Activated CD4-positive, alpha-beta T cell treated with anti-CD3 and anti-CD28 coated beads, Interleukin-10, Interleukin-2, amounts not matched to agents 100 ng/mL and 50 ng/mL, durations not matched to agents 16 hours and 8 hours (primary cell): ENCODE measurements at places on chromosomes 2 and 18.

DNA sequence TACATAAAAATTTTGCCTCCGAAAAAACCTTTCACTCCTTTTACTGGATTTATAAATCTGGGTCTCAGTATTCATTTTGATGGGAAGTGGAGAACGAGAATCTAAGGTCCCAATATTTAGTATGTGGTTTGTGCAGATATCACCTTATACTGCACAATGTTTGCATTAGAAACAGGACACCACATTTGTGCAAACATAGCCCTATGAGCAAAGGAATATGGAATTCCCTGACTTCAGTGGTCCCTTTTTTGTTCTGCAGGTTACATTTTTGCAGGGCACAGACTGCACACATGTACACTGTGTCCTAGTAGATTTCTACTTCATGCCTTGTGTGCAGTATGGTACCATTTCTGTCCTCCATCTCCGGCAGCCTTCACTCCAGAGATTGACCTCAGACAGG, 130.0 kb downstream of the CDH19 start:
- no peak for DNase-seq

GRCh38 chr18:47149457-47150028, 757 bp downstream of the HDHD2 start:
- DNase-seq = no peak

GRCh38 chr18:70181015-70181414, 24.5 kb downstream of the RTTN start:
- DNase-seq = no peak

DNA sequence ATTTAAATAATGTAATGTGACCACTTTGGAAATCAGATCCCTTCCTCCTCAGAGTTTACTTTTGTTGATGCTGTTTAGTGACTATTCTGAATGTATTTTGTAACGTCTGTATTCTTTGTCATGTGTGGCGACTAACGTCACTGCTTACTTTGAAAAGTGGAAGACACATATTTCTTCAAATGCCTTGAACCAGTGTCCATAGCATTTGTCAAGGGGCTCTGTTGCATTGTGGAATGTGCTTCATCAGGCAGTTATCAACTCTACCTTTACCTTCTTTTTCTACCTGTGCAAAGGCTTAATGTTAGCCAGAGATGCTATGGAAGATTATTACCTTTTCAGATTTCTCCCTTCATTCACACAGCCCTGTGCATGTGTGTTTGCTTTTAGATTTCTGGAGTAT, 162.4 kb downstream of the ZNF407 start:
- no peak for DNase-seq

- no peak for DNase-seq
Observed at GRCh38 chr2:162242586-162243280, 512 bp downstream of the FAP start.

- DNase-seq = no peak
Observed at GRCh38 chr2:60385648-60386047, 167.8 kb downstream of the BCL11A start.

DNA sequence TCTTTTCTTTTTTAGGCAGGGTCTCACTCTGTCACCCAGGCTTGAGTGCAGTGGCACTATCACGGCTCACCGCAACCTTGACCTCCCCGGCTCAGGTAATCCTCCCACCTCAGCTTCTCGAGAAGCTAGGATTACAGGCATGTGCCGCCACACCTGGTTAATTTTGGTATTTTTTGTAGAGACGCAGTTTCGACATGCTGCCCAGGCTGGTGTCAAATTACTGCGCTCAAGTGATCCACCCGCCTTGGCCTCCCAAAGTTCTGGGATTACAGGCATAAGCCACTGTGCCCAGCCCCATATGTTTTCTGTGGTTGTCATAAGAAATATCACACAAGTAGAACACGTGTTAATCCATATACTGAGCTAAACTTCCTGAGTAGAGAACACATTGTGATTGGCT, 14.6 kb downstream of the ENOSF1 start:
- DNase-seq = no peak
